ENCODE measurements at places on chromosomes 13 and 19. TPM values are rescaled to one million over a fixed set of nuclear protein-coding genes. Genes with fewer than 3 reads are reported as not detected.

GRCh38 chr13:113091891-113092775 is 13.5 kb upstream of the F7 start:
- no peaks in the 10 kb centered on the region for H3K36me3 ChIP-seq
- H3K4me1 ChIP-seq, result no peaks in the 10 kb centered on the region
- H3K27me3 ChIP-seq, result peaks cover 49% of the 10 kb centered on the region

DNA sequence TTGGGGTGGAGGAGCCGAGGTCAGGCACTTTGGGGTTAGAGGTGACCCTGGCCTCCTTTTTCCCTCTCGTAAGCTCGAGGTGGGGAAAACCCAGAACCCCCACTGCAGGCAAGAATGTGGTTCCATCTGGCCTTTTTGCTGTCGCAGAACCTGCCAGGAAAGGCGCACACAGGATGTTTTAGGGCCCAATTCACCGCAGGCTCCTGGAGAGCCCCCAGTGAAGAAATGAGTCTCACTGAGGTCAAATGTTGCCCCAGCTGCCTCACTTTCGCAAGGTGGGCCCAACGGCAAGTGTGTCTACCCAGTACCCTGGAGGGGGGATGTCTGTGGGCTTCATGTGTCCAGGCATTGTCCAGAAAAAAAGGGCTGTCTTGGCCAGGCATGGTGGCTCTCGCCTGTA is 61.8 kb downstream of the PEX11G start:
- no peak overlapping the region for H3K4me3 ChIP-seq
- DNase-seq, result no peak
- H3K4me1 ChIP-seq, result peaks cover 2% of the 10 kb centered on the region
- no peaks in the 10 kb centered on the region for H3K27me3 ChIP-seq
- peaks cover 2% of the 10 kb centered on the region for H3K36me3 ChIP-seq

GRCh38 chr19:405121-405965 is 3.6 kb downstream of the C2CD4C start:
- no peaks in the 10 kb centered on the region for H3K4me1 ChIP-seq
- no peak for DNase-seq
- no peaks in the 10 kb centered on the region for H3K36me3 ChIP-seq
- H3K27me3 ChIP-seq, result peaks cover 32% of the 10 kb centered on the region
- no peak overlapping the region for H3K27ac ChIP-seq

Gene RAB20
- 3.8 TPM for total RNA-seq

Gene KCNJ14
- total RNA-seq, result under 0.01 TPM

Measured in IMR-90 (cell line).